ENCODE measurements at places on chromosomes 1 and 21.

DNA sequence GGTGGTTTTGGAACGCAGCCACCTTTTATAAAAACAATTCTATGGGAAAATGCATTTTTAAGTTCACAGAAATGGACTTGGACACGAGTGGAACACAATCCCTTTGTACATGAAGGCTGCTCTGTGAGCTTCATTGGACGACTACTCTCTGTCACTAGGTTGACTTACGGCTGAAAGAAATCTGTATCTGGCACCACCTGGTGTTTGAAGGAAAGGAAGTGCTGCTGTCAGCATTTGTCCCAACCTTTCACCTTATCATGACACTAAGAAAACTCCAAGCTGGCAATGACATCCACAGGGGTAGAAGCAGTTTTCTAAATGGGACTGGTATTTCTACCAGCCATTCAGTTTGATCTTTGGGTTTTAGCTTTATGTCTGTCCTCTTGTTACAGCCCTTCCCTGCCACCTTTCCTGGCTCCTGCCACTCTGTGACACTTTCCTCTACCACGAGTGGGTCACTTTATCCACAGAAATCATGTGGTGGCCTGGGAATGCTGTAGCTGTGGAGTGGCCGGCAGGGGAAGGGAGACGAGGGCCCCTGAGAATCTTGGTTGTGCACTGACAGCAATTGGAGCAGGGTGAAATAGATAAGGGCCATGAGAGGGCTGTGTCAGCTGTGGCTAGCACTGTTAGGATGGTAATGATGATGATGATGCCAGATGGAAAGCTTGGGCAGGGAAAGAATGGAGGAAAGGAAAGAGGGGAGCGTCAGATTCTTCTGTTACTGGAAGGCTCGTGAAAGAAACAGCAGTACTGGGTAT is 85.2 kb downstream of the TBX19 start:
- DNase-seq = peak; percentile 12

DNA sequence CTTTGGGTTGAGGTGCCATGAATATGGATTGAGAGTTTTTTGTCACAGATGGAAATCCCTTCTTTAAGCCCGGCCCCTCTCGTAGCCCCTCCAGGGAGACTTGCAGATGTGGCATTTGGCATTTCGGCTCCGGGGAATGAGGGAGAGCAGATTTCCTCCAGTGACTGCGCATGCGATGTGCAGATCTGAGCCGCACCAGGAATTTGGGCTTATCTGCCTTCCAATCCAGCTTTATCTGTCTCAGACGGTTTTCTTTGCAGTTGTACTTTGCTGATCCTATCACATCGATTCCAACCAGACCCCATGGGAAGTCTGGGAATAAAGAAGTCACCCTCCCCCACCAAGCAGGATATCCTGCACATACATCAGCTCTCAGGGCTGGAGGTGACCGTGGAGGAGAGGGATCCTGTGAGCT is 11.7 kb downstream of the KIF26B start:
- DNase-seq = no peak

DNA sequence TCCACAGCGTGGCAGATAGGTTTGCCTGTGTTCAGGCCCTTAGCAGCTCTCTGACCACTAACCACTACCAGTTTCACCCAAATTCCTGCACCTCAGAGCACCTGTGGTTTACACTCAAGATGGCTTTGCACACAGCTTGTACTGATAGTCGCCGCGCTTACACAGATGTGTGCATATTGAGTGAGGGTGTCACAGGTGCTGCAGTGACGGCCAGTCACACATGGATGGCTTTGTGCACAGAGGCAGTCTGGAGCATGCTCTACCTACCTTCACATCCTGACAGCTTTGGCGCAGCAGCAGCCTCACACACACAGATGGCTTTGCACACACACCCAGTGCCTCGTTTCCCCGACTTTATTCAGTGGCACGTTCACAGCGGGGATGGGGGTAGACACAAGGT is 7.5 kb downstream of the DMAP1 start:
- DNase-seq = no peak

DNA sequence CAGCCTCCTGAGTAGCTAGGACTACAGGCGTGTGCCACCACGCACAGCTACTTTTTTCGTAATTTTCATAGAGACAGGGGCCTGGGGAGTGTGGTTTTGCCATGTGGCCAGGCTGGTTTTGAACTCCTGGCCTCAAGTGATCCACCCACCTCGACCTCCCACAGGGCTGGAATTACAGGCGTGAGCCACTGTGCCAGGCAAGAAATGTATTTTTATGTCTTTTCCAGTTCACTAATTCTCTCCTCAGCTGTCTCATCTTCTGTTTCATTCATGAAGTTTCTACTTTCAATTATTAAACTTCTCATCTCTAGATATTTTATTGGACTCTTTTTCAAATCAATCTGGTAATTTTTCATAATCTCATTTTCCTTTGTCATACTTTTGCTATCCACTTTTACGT is 72.1 kb upstream of the DISP3 start:
- no peak for DNase-seq

- no peak for DNase-seq
These were observed 80.4 kb downstream of the KCND3 start for GRCh38 chr1:111909030-111909429.

DNA sequence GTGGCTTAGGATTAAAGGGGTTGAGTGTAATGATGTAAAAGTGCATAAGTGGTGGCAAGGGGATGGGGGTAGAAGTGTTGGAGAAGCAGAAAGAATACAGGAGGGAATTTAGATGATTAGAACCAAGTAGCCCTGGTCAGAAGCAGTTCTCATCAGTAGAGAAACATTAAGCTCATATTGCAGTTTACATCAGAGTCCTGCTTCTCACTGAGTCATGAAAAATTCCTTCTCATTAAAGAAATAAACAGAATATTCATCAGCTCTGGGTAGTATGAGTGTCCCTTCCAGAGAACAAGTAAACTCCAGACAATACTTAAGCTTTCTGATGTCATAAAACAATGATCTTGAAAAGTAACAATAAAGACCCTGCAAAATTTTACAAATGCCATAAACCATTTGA is 36.5 kb downstream of the LRRIQ3 start:
- no peak for DNase-seq

GRCh38 chr1:226798427-226799411 is 59.6 kb upstream of the ITPKB start:
- DNase-seq = no peak

DNA sequence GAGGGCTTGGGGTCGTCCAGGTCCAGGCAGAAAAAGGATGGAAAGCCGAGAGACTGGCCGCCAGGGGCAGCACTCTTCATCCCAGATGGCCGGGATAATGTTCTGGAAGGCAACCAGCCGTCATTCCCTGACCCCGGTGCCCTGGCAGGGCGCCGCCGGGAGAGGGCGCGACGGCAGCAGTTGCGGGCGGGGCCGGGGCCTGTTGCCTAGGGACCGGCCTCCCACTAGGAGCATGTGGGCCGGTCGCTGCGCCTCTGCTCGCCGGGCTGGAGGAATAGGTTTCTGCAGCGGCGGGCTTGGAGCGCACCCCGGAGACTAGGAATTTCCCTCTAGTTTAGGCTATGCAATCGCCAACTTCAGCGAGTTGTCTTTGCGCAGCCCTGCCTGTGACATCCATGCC is 11.0 kb downstream of the DMRTB1 start:
- DNase-seq = no peak

- no peak for DNase-seq
These were observed 19.6 kb downstream of the UBR4 start for GRCh38 chr1:19190468-19190867.

DNA sequence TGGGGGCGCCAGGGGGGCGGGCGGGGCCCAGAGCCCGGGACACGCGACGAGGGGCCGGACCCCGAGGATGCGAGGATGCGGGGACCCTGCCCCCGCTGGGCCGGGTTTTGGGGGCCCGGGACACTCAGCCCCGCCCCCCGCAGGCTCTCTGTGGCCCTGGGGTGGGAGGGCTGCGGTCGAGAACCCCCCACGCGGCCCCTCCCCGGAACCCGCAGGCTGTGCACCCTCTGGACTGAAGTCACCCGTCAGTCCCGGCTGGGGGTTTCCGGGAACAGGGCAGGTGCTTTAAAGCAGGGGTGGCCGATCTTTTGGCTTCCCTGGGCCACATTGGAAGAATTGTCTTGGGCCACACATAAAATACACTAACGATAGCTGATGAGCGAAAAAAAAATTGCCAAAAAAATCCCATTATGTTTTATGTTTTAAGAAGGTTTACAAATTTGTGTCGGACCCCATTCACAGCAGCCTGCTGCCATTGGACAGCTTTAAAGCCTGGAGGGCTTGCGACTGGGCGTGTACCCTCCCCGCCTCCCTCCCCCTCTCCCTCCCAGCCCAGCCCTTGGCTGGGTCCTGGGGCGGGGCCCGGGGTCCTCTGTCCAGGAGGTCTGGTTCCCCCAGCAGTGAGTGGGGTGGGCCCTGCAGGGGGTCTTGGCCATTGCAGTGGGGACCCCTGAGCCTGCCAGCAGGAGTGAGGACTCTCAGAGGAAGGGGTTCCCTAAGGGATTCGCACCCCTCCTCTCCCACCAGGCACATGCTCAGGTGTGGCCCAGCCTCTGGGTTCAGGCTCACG is 21.6 kb upstream of the C1orf159 start:
- peak; percentile 14 for DNase-seq

GRCh38 chr1:54397090-54397591 is 9.1 kb downstream of the SSBP3 start:
- no peak for DNase-seq

DNA sequence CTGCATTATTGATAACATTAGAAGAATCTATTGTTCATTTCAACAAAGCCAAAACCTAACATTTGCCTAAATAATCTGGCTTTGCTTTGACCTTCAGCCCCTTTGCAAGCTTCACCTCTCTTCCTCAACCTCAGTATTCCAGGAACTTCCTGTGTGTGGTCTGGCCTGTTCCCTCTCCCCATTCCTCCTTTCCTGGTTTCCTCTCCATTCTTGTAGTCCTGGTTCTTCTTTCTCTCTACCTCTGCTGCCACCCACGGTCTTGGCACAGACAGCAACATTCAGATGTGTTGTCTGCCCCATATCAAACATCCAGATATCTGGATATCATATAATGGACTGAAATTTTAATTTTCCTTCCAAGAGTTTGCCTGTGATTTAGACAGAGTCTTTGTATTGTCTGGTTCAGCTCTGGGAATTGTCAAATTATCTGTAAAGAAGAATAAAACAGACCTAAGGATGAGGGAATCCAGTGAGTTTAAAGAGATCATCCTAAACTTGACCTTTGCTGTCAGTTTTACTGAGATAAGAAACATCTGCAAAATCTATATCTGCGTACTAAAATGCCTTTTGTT is 148.1 kb upstream of the KCTD3 start:
- DNase-seq = no peak

GRCh38 chr1:62144238-62144831 is 50.3 kb upstream of the L1TD1 start:
- peak; percentile 46 for DNase-seq

- no peak for DNase-seq
These were observed 96.2 kb downstream of the BEND5 start for GRCh38 chr1:48680411-48681035.

GRCh38 chr1:24551960-24552571 is 3.8 kb upstream of the NCMAP start:
- no peak for DNase-seq

GRCh38 chr1:93573940-93574469 is 107.6 kb downstream of the BCAR3 start:
- DNase-seq = no peak

DNA sequence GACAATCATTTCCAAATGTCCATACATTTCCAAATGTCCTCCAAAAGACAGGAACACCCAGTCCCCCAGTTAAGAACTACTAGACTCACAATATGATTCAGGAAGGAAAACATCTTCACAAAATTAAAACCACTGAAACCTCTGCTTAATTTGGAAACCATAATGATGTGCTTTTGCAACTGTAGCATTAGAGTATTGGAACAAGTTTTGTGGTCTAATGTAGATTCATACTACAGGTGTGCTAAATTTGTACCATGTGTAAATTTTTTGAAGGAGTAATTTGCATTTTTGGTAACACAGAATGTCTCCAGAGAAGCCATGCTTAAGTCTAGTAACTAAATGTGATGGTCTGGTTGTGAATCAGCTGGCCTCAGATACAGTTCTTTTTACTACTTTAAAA is 129.6 kb downstream of the DPYD start:
- no peak for DNase-seq

GRCh38 chr1:93665015-93665414 is 16.6 kb downstream of the BCAR3 start:
- no peak for DNase-seq

DNA sequence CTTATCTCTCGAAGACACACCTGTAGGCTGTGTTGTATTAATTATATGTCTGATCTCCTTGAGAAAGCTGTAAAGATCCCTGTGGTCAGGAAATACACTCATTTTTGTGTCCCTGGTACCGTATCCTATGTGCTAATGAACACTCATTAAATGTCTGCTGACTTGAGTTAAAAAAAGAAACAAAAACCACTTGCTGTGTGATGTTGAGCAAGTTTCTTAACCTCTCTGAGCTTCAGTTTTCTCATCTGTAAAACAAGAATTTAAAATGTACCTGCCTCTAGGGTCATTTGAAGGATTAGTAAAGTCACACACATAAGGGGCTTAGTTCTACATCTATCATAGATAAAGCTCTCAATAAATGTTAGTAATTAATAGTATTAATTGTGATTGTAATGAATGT is 91.3 kb downstream of the VWA5B1 start:
- DNase-seq = no peak

GRCh38 chr21:35575280-35575915 is 484.9 kb downstream of the SETD4 start:
- DNase-seq = no peak

DNA sequence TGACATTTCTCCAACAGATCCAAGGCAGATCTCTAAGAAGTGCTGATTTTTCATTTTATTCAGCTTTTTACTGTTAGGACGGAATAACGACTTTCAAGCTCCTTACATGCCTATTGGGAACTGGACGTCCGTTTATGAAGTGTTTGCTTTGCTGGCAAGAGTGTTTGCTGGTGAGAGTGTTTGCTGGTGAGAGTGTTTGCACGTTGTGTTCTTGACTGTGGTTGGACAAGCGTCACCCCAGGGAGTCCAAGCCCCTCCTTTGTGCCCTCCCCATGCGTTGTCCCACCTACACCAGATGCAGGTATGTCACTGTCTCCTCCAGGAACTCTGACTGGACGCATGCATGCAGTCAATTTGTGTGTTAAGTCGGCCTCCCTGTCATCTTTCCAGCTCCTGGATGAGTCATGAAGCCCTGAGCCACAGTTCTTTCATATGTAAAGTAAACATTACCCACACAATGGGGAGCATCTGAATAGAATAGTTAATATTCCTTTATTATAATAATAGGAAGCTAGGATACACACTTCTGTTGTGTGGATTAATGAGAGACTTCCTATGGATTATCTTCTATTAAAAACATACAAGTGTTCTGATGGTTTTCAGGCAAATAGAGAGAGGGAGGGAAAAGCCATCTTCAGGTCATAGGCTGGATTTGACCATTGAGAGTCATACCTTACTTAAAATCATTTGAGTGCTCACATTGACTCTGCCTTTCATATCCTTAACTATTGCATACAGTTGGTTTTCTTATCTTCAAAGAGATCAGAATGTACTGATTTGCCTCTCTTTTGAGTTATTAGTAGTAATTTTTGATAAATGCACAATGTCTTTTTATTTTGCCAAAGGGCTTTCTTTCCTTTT is 119.2 kb downstream of the GALNT2 start:
- no peak for DNase-seq
